ENCODE measurements at places on chromosomes 3 and 15.

GRCh38 chr15:69755551-69756310, 303.1 kb downstream of the RPLP1 start:
- peak; percentile 83 for DNase-seq

DNA sequence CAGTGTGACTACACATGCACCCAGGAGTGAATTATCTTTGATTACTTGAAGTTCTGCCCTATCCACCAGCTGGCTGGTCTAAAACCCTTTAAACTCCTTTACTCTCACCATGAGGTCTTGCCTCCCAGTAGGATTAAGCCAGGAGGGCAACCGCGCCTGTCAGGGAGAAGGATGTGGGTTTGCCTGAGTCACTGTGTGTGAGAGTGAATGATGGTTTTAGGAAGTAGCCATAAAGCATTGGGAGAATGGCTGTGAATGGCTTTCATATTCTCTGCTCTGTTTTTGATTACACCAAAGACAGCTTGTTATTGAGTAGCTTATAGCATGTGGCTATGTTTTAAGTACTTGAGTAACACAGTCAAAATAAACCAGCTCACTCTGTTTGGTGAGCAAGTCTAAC, 637.7 kb upstream of the TBL1XR1 start:
- no peak for DNase-seq

GRCh38 chr3:25597535-25598101, 67.1 kb downstream of the TOP2B start:
- no peak for DNase-seq

DNA sequence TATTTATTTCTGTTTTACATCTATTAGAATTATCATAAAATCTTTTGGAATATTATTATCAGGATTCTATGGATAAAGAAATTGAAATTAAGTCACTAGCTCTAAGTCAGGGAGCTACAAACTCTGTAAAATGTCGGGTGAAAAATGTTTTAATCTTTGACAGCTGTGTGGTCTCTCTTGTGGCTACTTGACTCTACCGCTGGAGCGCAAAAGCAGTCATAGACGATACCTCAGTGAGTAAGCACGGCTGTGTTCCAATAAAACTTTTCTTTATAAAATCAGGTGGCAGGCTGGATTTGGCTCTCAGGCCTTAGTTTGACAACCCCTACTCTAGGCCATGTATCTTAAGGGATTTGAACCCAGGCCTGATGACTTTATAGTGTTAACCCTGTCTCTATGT, 88.5 kb upstream of the PFN2 start:
- no peak for DNase-seq

DNA sequence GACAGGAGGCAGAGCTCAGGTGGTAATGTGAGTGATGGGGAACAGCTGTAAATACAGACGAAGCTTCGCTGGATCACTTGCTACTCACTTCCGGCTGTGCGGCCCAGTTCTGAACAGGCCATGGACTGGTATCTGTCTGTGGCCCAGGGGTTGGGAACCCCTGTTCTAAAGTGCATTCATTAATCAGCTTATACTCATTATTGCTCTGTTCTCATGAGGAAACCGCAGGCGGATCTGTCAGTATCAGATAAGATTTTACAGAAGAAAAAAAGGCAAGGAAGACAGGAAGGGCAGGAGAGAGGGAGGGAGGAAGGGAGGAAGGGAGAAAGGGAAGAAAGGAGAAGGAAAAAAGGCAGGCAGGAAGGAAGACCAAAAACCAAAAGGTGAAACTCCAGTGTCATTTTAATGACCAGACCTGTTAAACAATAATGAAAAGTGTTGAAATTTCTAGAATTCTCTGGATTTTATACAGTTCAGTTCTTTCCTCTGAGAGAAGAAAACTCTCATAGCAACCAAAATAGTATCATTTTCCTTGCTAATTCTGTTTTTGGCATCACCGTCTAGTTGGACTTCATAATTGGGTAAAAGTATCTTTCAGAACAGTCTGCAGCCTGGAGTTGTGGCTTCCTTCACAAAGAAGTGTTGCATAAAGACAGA, 128.0 kb upstream of the PROK2 start:
- DNase-seq = no peak

DNA sequence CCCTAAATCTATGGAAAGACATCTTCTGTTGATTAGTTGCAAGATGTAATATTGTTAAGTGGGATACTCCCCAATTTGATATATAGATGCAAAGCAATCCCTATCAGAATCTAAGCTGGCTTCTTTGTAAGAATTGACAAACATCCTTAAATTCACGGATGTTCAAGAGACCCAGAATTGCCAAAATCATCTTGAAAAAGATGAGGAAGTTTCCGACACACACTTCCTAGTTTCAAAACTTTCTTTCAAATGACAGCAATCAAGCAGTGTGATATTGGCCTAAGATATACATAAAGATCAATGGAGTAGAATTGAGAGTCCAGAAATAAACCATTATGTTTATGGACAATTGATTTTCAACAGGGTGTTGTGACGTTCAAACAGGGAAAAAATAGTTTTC, 383.6 kb downstream of the LPP start:
- DNase-seq = no peak

DNA sequence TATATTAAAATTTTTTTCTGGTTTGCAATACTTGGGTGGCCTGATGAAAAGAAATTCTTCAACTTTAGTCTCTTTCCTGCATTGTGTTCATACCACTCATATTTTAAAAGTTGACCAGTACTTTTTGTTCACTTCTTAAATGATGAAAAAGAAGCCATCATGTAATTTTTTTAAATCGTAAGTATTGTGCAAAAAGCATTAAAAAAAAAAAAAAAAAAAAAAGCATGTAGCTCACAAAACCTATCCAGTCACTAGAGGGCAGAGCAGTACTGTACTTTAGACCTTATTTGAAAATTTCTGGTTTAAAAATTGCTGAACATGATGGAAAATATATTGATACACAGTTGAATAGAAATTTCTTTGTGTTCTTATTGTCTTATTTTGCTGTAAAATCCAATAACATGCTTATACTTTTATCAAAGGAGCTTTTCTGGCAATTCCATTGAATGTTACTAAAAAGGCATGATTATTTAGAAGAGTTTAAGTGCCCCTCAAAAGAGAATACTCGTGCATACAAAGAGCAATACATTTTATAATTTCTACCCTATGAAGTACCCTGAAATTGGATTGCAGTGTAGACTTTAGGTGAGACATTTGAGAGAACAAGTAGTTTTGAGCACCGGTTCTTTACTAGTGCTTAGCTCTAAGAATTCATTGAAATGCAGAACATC, 137.7 kb downstream of the BBX start:
- peak; percentile 9 for DNase-seq

- no peak for DNase-seq
Observed at GRCh38 chr3:16940769-16941700, 56.3 kb downstream of the PLCL2 start.

- DNase-seq = no peak
Observed at GRCh38 chr3:149428087-149428486, 46.4 kb upstream of the TM4SF4 start.

DNA sequence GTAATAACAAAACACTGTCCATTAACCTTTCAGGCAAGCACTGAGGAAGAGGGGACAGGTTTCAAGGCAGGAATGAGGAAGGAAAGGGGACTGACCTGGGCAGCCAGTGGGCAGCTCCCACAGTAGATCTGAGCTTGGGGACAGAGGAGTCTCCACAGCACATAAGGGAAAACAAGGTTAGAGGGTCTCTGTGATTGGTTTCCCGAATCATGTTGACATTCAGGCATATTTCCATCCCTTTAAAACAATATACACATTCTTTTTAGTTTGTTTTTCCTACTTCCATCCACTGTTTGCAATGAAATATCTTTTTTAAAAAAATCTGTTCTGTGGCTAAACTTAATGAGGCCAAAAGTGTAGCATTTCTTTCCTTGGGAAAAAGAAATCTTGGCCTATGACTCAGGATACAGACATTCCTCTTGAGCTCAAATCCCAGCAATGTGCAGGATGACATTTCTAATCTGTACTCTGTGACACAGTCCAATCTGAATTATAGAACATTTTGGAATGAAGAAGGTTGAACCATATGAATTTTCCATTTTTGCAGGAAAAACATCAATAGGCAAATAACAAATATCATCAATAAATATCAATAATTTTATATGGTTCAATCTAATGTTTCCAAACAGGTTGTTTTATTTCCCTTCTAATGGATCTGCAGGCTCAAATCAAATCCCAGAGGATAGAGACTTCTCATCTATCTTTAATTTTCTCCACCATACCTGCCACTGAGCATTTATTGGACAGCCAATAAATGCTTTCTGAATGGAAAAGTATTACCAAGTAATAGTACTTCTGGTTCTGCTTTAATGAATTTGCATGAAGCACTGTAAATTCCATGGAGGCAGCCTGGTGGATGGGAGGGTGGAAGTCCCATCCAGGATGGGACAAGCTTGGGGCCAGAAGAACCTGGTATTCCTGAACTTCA, 54.1 kb downstream of the ITGB5 start:
- no peak for DNase-seq

Measured in CD4-positive, alpha-beta T cell treated with Interleukin-6 at 100 ng/mL for 8 hours (primary cell).